ENCODE measurements at places on chromosomes 7 and 10. TPM values are rescaled to one million over a fixed set of nuclear protein-coding genes. Genes with fewer than 3 reads are reported as not detected.

GRCh38 chr7:156113731-156114130, 301.5 kb upstream of the SHH start:
- DNase-seq: no peak

DNA sequence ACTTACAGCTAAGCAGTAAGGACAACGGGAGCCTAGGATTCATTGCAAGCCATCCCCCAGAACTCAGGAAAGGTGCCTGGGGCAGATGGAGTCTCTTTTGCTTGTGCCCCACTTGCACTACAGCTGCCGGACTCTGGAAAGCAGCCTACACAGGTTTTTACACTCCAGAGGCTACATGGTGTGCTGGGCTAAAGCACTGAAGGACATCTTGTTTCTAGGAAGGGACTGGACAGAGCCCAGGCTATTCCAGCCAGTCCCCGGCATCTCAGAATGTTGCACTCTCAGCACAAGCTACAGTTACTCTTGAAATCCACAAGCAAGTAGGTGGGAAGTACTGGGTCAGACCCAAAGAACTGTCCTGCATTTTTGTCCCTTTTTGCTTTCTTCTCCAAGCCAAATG, 333.1 kb downstream of the TNS3 start:
- no peak for DNase-seq

RHEB gene
- total RNA-seq: 104 TPM

- DNase-seq: no peak
Measured at GRCh38 chr10:102801978-102802377, 35.2 kb downstream of the CYP17A1 start.

ITGB8 gene
- 33.6 TPM for total RNA-seq

DNA sequence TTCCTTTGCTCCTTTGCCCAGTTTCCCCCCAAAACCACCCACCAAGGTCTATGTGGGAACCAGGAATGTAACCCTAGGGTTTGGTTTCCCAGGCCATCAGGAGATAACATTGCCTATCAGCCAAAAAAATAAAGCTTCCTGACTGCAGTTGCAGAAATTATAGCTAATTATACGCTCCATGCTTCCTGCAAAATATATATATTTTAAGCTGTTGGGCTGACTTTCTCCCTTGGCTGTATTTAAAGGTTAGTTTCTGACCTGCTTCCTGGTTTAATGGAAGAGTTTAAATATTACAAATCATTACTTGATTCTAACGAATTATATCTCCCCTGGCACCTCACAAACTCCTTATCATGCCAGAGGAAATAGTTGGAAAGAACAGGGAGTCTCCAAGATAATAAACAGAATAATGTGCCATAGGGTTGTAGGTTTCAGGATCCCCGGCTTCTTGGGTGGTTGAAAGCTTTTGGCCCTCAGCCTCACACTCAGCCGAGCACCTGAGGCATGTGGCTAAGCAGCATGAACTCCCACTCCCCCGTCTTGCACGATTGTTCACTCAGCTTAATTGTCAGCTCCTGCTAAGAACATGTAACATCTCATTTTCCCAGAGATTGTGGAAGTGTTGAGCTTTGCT, 79.9 kb downstream of the FZD1 start:
- peak; percentile 30 for DNase-seq

PAX4 gene
- total RNA-seq: not detected

PDE6C gene
- total RNA-seq: not detected

DNA sequence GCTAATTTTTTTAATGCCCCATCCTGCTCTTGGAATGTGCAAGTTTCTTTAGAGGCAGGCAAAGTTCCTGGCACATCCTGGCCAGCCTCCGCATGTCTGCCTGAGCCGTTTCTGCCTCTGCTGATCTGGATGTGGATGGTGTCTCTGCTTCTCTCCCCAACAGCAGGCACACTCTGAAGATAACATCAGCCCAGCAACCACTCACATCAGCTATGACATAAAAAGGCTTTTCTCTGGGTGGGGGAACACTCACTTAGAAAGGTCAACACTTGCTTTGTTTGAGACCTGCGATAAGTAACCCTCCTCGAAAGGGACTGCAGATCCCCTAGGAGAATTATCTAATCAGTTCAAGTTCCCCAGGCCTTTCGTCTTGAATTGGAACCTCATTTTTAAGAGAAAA, 142.9 kb downstream of the FGFR2 start:
- no peak for DNase-seq

DNA sequence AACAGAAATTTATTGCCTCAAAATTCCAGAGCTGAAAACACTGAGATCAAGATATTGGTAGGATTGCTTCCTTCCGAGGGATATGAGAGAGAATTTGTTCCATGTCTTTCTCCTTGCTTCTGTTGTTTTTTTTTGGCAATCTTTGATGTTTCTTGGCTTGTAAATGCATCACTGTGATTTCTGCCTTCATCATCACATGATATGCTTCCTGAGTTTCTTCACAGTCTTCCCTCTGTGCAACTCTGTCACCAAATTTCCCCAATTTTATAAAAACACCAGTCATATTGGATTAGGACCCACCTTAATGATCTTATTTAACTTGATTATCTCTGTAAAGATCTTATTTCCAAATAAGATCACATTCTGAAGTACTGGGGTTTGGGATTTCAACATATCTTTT, 14.7 kb downstream of the TMEM236 start:
- DNase-seq: no peak

PCDH15 gene
- not detected for total RNA-seq

DNA sequence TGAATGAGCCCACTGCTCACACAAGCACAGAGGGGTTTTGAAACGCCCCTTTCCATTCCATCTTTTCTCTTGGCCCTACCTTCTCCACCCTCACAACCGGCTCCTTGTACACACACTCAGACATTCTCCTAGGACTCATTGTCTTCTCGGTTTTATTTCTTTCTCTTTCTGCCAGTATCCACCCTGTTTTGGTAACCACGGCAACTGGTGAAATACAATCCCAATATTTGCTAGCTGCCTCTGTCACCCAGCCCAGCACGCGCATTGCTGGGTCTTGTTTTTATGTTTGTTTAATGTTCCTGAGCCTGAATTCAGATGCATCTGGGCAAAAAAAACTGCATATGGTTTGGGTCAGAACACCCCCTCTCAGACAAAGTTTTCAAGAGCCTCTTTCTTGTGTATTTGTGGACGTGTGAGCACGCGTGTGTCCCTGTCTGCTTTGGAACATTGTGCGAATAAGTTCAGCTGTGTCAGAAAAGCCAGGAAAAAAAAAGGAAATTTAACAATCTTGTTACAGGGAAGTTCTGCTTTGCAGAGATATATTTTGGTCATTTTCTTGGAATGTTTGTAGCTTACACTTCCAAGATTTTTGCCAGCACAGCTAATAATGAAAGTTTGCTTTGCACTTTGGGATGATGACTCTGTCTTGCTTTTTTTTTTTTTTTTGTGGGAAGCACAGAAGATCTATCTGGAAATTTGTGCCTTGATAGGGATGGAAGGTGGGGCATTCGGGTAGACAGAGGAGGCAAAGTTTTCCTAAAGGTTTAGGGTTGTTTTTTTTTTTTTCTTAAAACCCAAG, 225.9 kb downstream of the TRIL start:
- DNase-seq: no peak

- no peak for DNase-seq
Measured at GRCh38 chr7:36261019-36261754, 108.1 kb downstream of the EEPD1 start.

ZNF248 gene
- total RNA-seq: 43.1 TPM

- DNase-seq: no peak
Measured at GRCh38 chr10:126930131-126930882, 25.1 kb downstream of the DOCK1 start.

CHAT gene
- total RNA-seq: not detected

CADPS2 gene
- total RNA-seq: 27.7 TPM

DNA sequence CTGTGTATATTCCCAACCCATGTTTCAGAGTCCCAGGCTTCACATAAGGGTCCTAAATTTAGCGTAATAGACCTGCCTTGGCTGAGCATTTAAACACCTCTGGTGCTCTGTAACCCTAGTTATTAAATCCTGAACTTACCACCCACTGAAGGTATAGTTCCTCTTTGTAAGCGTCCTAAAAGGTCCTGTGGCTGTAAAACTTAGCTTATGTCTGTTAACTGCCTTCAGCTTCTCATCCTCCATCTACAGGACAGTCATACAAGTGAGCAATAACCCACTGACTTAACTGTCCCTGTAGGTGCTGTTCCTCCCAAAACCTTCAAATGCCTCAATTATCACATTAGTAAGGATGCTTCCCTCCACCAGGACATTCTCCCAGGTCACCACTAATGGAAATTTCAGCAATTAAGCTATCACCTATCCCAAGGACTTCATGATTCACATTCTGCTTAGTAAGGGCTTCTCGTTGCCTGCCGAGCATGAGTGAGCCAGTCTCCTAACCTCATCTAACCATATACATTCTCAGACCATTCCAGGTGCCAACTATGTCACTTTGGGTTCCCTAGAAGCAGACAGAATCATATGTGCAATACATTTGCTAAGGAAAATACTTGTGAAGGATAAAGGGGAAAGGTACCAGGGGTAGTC, 55.8 kb downstream of the CASD1 start:
- DNase-seq: no peak

TCF7L2 gene
- total RNA-seq: 67.1 TPM

GRCh38 chr7:92292981-92293380, 47.2 kb downstream of the ANKIB1 start:
- DNase-seq: no peak

DNA sequence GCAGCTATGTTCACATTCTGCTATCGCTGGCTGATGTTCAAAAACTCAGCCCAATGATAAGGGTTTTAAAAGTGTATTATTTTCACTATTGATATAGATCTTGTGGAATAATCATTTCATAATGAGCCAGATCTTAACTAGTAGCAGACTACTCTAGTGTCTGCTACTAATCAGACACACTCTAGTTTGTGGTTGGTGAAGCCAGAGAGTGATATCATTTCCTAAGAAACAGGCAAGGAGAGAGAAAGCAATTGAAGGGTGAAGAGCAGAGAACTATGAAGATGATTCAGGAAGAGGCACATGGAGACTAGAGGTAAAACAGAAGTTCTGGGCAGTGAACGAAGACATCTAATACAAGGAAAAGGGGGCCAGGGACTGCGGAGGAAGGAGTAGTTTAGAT, 58.2 kb upstream of the BET1 start:
- DNase-seq: no peak

- DNase-seq: no peak
Measured at GRCh38 chr10:29411666-29412315, 122.9 kb downstream of the LYZL1 start.

GFRA1 gene
- 4.4 TPM for total RNA-seq

DNA sequence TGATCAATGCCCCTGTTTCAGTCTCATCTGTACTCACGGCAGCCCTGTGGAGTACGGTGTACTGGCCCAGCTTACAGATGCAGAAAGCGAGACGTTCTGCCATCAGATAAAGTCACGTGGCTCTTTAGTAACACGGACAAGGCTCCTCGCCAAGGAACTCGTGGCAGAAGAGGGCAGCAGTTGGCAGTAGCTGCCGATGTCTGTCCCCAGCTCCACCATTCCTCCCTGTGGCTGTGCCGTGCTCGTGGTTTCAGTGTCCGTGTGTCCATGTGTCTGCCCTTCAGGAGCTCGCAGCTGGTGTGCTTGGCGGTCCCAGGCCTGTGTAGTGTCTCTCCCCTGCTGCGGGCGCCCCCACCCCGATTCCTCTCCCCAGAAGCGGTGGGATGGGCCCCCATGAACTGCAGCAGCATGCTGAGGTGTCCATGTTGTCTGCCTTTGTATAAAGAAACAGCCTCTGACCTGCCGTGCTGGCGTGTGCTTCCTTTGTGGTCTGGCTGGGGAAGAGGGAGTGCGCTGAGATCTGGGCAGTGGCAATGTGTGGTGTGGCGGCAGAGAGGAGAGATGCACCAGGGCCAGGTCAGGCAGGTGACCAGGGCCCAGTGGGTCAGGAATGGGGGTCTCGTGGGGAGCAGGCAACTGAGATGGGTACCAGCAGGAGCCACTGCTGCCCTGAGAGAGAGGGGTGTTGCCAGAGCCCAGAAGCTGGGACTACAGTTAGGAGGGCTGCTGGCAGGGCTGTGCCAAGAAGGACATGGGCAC, 9.8 kb downstream of the RHBDD2 start:
- DNase-seq: no peak

DNA sequence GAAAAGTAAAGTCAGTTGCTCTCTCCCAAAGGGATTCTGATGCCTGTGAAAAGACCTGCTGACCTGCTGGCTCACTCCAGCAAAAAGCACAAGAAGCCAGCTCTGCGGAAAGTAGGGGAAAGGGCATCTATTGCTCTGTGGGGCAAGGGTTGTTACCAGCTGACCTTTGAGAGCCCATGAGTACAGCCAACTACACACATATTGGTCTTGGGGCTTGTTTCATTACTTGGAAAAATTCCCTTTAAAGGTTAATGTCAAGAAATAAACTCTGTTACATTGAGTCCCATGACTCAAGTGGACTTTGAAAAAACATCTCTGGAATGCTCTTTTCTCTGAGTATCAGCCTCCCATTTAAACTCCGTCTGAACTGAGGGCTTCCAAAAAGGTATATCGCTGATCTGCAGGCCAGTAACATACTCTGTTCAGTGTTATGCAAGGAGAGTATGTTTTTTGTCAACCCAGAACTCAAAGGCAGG, 53.2 kb downstream of the PANK1 start:
- DNase-seq: peak; percentile 80

DNA sequence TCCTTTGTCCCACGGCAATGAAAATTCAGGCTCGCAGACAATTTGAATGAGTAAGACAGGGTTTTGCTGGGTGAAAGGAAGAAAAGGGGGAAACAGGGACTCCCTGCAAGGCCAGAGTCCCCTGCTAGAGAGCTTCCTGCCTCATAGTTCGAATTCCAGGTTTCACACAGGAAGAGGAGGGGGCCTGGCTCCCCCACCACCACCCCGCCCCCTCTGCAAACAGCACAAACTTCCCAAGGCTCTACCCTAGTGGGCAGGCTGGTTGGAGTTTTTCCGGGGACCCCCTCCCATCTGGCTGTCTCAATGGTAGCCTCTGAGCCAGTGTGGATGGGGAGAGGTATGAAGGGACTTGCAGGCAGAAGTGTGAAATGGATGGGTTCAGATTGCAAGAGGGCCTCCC, 57.4 kb upstream of the NEBL start:
- DNase-seq: no peak

PNLIPRP3 gene
- 0.11 TPM for total RNA-seq

GRCh38 chr10:5862360-5862961, 27.2 kb downstream of the ANKRD16 start:
- no peak for DNase-seq

GIMAP4 gene
- total RNA-seq: 58.0 TPM

DNA sequence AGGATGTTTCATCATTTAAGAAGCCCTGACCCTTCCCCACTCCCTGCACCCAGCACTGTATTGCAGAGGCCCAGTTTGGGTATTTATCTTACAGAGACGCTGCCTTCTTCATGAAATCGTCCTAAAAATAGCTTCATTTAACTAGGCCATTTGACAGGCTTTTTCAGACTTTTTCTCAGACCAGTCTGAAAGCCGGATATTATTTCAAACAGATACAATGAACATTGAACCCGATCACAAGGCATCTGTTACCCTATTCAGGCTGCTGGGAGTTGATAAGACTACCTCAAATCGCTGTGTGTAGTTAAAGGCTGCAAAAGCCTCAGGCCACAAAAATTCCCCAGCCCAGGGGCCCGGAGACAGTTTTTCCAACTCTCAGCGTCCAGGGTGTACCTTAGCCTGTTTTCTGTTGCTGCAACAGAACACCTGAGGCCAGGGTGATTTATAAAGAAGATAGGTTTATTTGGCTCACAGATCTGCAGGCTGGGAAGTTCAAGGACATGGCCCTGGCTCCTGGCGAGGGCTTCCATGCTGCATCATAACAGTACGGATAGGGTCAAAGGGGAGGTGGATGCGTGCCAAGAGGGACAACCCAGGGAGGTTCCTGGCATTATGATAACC, 130.7 kb upstream of the SH2B2 start:
- DNase-seq: no peak

GRCh38 chr10:126252884-126253610, 135.2 kb downstream of the ADAM12 start:
- DNase-seq: no peak

All from thyroid gland (tissue), 4 donors.